Ovary (tissue), 10 donors: ENCODE measurements at places on chromosomes 6 and 20. TPM values are rescaled to one million over a fixed set of nuclear protein-coding genes. Genes with fewer than 3 reads are reported as not detected.

- no peak for DNase-seq
Observed at GRCh38 chr6:105553171-105553570, 150.3 kb upstream of the PREP start.

DNA sequence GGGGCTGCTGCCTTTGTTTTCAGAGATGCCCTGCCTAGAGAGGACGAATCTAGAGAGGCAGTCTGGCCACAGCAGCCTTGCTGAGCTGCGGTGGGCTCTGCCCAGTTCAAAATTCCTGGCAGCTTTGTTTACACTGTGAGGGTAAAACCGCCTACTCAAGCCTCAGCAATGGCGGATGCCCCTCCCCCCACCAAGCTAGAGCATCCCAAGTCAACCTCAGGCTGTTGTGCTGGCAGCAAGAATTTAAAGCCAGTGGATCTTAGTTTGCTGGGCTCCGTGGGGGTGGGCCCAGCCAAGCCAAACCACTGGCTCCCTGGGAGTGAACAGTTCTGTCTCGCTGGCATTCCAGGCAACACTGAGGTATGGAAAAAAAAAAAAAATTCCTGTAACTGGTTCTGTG is 970.9 kb downstream of the TBC1D32 start:
- DNase-seq = no peak

GRCh38 chr6:27568226-27568897 is 95.5 kb upstream of the ZNF184 start:
- no peak for DNase-seq

- DNase-seq = no peak
Observed at GRCh38 chr6:111696814-111697213, 91.1 kb upstream of the TRAF3IP2 start.

DNA sequence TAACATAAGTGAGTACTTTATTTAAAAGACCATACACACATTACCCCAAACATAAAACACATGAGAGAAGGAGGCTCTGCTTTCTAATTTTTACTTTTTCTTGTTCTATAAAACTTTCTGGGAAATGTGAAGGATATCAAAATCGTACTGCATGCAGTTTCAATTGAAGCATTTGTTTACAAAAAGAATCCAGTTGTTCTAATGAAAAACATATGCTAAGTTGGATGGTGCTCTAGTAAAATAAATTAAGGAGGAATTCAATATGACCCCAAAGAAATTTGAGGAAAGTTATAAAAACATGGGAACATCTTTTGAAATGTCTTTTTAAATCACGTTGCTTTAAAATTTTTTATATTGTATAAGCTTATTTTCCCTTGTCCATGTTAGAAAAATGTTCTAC is 37.6 kb downstream of the OR2B6 start:
- DNase-seq = no peak

DNA sequence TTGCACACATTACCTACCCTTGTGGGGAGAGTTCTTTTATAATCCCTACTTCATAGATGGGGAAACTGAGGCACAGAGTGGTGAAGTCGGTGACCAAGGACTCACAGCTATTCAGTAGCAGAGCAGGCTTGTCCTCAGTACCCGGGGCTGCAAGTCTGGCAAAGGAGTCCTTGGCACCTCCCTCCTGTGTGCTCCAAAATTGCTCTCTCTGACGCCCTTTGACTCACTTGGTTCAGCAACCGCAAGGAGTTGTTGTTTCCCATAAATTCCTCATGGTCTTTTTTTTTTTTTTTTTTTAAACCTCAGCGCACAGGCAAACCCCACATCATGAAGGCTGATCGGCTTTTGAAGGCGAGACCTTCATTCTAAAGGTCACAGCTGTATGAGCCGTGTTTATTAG is 143.2 kb downstream of the CEBPB start:
- DNase-seq = peak; percentile 66

REM1 gene
- 2.4 TPM for total RNA-seq

SLC16A10 gene
- 8.1 TPM for total RNA-seq

VEGFA gene
- total RNA-seq = 123 TPM
